ENCODE measurements at places on chromosomes 12 and 14.

DNA sequence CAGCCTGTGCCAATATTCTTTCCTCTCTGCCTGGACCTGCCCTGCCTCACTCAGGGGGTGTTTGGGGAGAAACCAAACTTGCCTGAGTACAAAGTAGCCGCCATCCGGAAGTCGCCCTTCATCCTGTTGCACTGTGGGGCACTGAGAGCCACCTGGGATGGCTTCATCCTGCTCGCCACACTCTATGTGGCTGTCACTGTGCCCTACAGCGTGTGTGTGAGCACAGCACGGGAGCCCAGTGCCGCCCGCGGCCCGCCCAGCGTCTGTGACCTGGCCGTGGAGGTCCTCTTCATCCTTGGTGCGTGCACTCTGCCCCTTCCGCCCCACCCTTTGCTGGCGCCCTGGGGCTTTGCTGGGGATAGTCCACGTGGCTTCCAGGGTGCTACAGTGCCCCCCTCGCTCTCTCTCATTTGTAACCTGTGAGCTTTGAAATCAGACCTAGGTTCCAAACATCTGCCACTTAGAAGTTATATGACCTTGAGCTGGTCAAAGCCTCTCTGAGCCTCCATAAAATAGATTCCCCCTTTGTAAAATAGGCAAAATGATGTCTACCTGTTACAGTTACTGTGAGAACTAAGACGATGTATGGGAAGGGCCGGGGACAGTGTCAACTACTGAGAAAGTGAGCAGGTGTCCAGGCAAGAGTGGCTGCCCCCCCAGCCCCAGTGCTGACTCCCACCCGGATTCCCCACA, 4.5 kb downstream of the KCNH3 start:
- no peak for DNase-seq

GRCh38 chr12:6837370-6838060, 3.2 kb upstream of the GNB3 start:
- no peak for DNase-seq

DNA sequence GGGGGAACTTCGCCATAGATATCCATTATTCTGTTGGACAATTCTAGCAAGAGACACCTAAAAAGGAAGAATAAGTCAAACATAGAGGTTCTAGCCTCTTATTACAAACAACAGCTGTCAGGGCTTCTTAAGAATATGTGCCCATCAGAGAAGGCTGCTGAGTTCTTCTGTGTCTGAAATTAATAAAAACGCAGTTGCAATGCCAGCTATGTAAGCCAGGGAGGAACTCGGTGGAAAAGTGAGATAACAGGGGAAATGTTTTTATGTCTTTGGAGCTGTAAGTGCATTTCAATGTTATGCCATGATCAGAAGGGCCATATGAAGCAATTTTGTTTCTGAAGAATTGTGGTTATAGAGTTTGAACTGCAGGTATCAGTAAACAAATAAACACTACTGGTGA, 95.0 kb downstream of the SYT1 start:
- DNase-seq = no peak

DNA sequence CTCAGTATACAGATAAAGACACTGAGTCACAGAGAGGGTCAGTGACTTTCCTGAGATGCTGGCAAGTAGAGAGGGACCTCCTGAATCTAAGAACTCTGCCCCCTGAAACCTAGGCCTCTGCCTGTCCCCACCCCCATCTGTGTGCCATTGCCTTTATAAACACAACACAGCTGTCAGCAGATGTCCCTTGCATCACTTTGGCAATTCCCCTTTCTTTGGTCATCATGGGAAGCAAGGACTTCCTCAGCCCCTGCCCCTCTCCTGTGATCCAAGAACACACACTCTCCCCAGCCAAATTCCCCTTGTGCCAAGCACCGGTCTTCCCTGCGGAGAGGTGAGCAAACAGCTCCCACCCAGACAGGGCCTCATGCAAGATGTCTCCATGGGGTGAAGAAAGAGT, 8.3 kb downstream of the TSPAN11 start:
- no peak for DNase-seq

GRCh38 chr12:6647083-6647604, at the start of gene ACRBP:
Gene ACRBP, minus strand, starts transcription at chr12:6647432. Its CDS starts 66 bp downstream, at chr12:6647366.
- DNase-seq = peak; percentile 55
